ENCODE measurements at places on chromosomes 13 and 19.

GRCh38 chr13:36192166-36192565 lies 22.2 kb downstream of the SOHLH2 start:
- no peak for DNase-seq

GRCh38 chr19:55526216-55527196 lies 10.4 kb downstream of the SBK2 start:
- DNase-seq, result no peak

- no peak for DNase-seq
Measured at GRCh38 chr13:111899714-111900389, 167.1 kb upstream of the SOX1 start.

DNA sequence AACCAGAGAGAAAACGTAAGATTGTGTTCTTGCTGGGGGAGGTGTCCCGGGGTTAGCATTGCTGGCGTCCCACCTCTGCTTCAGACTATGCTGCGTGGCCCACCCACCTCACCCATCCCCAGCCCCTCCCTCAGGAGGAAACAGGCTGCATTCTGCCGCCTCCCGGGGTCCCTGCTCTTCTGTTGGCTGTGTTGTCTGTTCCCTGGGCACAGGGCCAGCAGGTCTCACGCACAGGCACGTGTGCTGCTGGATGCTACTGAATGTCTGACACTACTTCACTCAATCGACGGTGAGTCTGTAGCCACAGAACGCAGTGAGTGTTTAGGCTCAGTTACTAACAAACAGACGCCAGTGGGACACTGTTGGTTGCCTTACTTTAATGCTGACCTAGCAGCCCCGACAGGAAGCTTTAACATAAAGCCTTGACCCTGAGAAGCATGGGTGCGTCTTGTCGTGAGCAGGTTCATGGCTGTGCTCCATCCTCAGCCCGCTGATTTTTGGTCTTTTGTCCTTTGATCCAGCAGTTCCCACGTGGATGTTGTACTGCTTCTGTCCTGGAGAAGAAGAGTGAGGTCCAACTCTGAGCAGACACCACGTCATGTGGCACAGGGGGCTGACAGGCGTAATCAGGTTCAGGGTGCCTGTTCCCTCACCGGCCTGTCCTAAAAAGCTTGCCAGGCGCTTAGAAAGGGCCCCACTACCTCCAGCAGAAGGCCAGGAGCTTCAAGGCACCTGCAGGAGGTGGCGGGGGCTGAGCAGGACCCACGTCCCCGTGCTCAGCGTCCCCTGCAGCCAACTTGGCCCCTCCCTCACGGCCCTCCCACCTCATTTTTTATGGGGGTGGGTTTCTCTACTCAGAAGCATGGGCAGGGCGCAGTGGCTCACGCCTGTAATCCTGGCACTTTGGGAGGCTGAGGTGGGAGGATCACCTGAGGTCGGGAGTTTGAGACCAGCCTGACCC lies 26.0 kb downstream of the NAXD start:
- no peak for DNase-seq

- no peak for DNase-seq
Measured at GRCh38 chr19:12453495-12453894, 12.7 kb upstream of the ZNF443 start.

DNA sequence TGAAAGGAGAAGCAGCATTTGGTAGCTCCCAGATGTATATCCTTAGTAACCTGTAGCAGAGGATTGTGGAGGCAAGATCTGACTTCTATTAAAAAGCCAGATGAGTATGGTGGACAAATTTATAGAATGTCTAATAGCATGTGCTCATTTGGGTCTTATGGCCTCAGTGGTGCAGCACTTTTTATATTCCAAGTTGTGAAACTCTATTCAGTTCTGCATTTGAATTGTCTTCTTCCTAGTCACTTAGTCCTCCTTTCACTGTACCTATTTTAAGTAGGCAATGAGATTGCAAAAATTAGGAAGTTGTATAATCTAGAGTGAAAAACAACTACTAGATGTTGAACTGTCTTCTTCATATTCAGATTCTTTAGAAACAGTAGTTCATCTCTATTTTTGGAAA lies 412.5 kb upstream of the PCDH9 start:
- no peak for DNase-seq
